Right renal cortex interstitium (tissue), 3 donors: ENCODE measurements at places on chromosomes 12 and 14. TPM values are rescaled to one million over a fixed set of nuclear protein-coding genes. Genes with fewer than 3 reads are reported as not detected.

The CMKLR1 gene
- 4.3 TPM for polyA plus RNA-seq

The PGF gene
- 6.9 TPM for polyA plus RNA-seq

The DEPDC4 gene
- polyA plus RNA-seq: 5.6 TPM

The NEDD1 gene
- 39.0 TPM for polyA plus RNA-seq

The CYP46A1 gene
- polyA plus RNA-seq: 1.4 TPM

The INHBC gene
- polyA plus RNA-seq: 0.20 TPM

The ACOT6 gene
- polyA plus RNA-seq: not detected

The CRY1 gene
- 32.2 TPM for polyA plus RNA-seq

The MFAP5 gene
- 0.37 TPM for polyA plus RNA-seq

The ANP32D gene
- 0.16 TPM for polyA plus RNA-seq

The WIF1 gene
- 2.0 TPM for polyA plus RNA-seq

The RASSF9 gene
- polyA plus RNA-seq: 16.7 TPM

The SOAT2 gene
- polyA plus RNA-seq: 1.2 TPM

The BTBD7 gene
- 50.9 TPM for polyA plus RNA-seq

The SMOC1 gene
- 1.7 TPM for polyA plus RNA-seq

The KRT77 gene
- not detected for polyA plus RNA-seq

The CLEC4D gene
- polyA plus RNA-seq: 0.43 TPM
